ENCODE measurements at places on chromosomes 7 and 10. TPM values are rescaled to one million over a fixed set of nuclear protein-coding genes. Genes with fewer than 3 reads are reported as not detected.
A peak's percentile ranks its signal among the peaks of the same experiment; 100 is the strongest.

DNA sequence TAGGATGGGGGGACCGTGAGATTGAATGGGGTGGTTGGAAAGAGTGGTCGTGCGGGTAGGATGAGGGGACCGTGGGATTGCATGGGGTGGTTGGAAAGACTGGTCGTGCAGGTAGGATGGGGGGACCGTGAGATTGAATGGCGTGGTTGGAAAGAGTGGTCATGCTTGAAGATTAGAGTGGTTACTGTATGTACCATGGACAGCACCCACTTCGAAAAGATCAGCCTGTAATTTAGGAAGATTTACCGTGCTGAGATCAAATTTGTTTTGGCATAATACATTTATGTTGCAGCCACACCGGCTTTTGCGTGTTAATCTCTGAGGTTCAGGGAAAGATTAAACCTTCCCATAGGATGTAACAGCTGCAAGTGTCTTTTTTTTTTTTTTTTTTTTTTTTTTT lies 495.2 kb upstream of the ADARB2 start:
- no peak overlapping the region for H3K27ac ChIP-seq
- DNase-seq = no peak
- no peaks in the 10 kb centered on the region for H3K36me3 ChIP-seq
- no peak overlapping the region for H3K4me3 ChIP-seq
- H3K4me1 ChIP-seq = no peaks in the 10 kb centered on the region

DNA sequence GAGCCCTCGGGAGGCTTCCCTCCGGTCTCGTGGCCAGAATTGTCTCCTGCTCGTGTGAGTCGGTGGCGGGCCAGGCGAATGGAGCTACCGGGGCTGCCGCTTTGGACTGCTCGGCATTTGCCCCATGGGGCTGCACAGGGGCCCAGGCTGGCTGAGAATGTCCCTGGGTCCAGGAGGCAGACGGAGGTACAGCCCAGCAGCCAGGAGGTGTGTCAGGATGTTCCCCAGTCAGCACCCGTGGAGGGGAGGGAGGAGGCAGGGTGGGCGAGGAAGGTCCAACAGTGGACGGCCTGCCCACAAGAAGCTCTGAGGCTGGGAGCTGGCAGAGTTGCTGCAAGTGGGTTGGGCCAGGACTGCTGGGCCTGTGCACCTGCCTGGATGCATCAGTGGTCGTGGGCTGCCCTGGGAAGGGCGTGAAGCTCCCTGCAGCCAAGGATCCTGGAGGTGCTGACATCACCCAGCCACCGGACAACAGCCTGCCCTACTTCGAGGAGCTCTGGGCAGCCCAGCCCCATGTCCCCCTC lies 46.4 kb downstream of the PDGFA start:
- no peak for DNase-seq
- no peaks in the 10 kb centered on the region for H3K27me3 ChIP-seq
- no peaks in the 10 kb centered on the region for H3K36me3 ChIP-seq
- no peak overlapping the region for H3K4me3 ChIP-seq
- H3K4me1 ChIP-seq = no peaks in the 10 kb centered on the region

DNA sequence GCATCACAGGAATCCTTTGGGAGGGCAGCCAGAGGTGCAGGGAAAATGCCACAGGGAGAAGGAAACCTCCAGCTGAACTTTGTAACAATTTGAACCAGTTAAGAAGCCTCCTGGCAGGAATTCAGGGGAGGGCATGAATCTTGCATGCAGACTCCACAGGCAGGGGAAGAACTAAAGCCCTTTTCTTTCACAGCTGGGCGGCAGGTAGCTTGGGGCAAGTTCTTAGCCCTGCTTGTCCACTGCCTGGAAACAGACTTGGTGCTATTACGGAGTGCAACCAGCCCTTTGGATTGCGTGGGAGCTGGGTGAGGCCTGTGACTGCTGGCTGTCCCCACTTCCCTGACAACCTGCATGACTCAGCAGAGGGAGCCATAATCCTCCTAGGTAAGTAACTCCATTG lies 51.7 kb upstream of the ADAM12 start:
- no peak overlapping the region for H3K4me3 ChIP-seq
- DNase-seq = no peak
- no peaks in the 10 kb centered on the region for H3K4me1 ChIP-seq
- no peaks in the 10 kb centered on the region for H3K27me3 ChIP-seq
- no peaks in the 10 kb centered on the region for H3K36me3 ChIP-seq
- H3K27ac ChIP-seq = no peak overlapping the region

DNA sequence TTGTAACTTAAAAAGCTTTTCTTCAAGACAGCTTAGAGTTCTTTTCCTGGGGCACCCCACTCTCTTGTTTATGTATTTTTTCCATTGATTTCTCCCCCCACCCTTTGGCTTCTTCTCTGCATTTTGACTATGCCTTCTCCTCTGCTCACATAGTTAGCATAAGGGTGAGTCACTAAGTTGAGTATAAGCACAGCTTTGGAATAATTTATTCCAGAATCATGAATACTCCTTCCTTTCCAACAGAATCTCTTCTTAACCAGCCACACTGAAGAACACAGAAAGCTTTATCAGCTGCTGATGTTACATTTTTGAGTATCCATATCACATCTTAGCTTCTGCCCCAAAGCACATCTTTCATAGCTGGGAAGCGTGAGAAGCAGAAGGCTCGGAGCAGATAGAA lies 449.5 kb upstream of the MKI67 start:
- no peak for DNase-seq
- H3K27ac ChIP-seq = no peak overlapping the region
- no peaks in the 10 kb centered on the region for H3K27me3 ChIP-seq
- H3K36me3 ChIP-seq = no peaks in the 10 kb centered on the region
- H3K4me1 ChIP-seq = peaks cover 8% of the 10 kb centered on the region

GRCh38 chr10:76175533-76176165 lies 744.2 kb downstream of the LRMDA start:
- H3K27me3 ChIP-seq = no peaks in the 10 kb centered on the region
- no peak overlapping the region for H3K4me3 ChIP-seq
- no peak for DNase-seq
- peaks cover 4% of the 10 kb centered on the region for H3K4me1 ChIP-seq

- no peaks in the 10 kb centered on the region for H3K36me3 ChIP-seq
- H3K4me3 ChIP-seq = no peak overlapping the region
- H3K4me1 ChIP-seq = no peaks in the 10 kb centered on the region
- H3K27me3 ChIP-seq = no peaks in the 10 kb centered on the region
- peak; percentile 49 for DNase-seq
Measured at GRCh38 chr10:28431139-28431538, 101.8 kb upstream of the WAC start.

DNA sequence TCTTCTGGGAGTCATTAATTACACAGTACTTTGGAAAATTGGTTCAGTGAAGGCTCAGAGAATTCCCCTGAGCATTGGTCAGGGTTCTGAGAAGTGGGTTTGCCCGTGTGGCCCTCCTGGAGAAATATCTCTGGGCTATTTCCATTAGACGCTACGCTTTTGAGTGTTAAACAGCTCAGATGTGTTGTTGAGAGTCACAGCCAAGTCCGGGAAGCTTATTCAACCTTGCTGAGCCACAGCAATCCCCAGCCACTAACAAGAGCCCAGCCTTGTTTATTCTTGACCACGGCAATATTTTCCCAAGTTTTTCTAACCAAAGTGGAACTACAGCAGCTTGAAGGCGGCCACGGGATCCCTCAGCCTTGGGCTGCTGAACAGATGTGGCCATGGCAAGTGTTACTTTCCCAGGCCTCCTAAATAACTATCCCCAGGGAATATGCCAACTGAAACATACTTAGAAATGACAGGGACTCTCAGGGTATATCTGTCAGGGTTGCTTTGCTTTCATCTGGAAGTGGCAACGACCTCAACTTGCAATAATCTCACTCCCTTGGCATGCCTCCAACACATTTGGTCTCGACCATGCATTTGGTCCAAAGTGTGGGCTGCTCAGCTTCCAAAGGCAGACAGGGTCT lies 214.7 kb downstream of the EMX2 start:
- H3K36me3 ChIP-seq = no peaks in the 10 kb centered on the region
- DNase-seq = no peak
- H3K4me3 ChIP-seq = no peak overlapping the region
- H3K27ac ChIP-seq = no peak overlapping the region
- no peaks in the 10 kb centered on the region for H3K27me3 ChIP-seq

DNA sequence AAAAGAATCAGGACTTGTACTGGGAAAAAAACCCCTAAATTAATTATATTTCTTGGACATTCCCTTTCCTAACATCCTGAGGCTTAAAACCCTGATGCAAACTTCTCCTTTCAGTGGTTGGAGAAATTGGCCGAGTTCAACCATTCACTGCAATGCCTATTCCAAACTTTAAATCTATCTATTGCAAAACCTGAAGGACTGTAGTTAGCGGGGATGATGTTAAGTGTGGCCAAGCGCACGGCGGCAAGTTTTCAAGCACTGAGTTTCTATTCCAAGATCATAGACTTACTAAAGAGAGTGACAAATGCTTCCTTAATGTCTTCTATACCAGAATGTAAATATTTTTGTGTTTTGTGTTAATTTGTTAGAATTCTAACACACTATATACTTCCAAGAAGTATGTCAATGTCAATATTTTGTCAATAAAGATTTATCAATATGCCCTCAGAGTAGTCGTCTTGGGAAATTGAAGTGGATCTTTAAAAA lies 6.6 kb downstream of the EMX2 start:
- no peaks in the 10 kb centered on the region for H3K36me3 ChIP-seq
- H3K4me3 ChIP-seq = no peak overlapping the region

- no peaks in the 10 kb centered on the region for H3K27me3 ChIP-seq
- no peaks in the 10 kb centered on the region for H3K36me3 ChIP-seq
- no peak for DNase-seq
- 0 out of 2 replicates have a peak, but pooled peaks cover 3% of the 10 kb centered on the region for H3K4me1 ChIP-seq
- no peak overlapping the region for H3K4me3 ChIP-seq
Measured at GRCh38 chr7:40419806-40420205, 285.0 kb downstream of the SUGCT start.

DNA sequence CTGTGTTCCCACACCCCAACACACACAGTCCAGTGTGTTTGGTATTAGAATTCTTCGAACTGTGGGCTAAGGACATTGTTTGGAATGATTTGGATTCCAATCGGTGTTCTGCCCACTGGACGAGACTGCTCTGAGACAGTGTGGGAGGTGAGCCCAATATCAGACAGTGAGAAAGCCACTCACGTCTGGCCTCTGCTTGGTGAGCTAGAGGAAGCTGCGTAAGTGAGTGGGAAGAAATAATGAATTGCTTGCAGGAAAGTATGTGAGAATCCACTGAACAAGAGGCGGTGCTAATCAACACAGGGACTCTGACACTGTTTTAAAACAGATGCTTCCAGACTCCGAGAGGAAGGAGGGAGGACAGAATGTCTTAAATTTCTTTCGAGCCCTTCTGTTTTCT lies 675.0 kb upstream of the ANKRD30A start:
- H3K27me3 ChIP-seq = 0 out of 2 replicates have a peak, but pooled peaks cover 2% of the 10 kb centered on the region
- H3K4me1 ChIP-seq = peaks cover 7% of the 10 kb centered on the region
- H3K36me3 ChIP-seq = no peaks in the 10 kb centered on the region
- no peak for DNase-seq
- H3K4me3 ChIP-seq = no peak overlapping the region

- no peak overlapping the region for H3K4me3 ChIP-seq
- peaks cover 7% of the 10 kb centered on the region for H3K4me1 ChIP-seq
- no peaks in the 10 kb centered on the region for H3K36me3 ChIP-seq
- H3K27ac ChIP-seq = no peak overlapping the region
- H3K27me3 ChIP-seq = no peaks in the 10 kb centered on the region
- DNase-seq = no peak
Measured at GRCh38 chr10:17210361-17210760, 8.9 kb upstream of the TRDMT1 start.

DNA sequence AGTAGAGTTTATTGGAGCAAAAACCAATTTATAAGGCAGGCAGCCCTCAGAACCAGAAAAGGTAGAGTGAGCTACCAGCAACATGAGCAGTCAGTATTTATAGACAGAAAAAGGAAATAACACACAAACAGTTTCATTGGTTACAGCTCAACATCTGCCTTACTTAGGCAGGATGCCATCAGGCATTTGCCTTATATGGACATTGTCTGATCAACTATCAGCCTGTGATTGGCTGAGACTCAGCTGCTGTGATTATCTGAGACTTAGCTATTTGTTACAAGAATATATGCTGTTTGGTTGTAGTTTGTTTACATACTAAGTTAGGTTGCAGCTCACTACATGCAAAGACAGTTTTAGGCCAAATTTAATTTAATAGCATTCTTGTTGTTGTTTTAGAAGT lies 60.4 kb upstream of the CDK1 start:
- no peak for DNase-seq
- no peaks in the 10 kb centered on the region for H3K4me1 ChIP-seq
- H3K27ac ChIP-seq = no peak overlapping the region
- H3K4me3 ChIP-seq = no peak overlapping the region

- H3K4me3 ChIP-seq = no peak overlapping the region
- H3K27me3 ChIP-seq = no peaks in the 10 kb centered on the region
- no peak overlapping the region for H3K27ac ChIP-seq
- peaks cover 8% of the 10 kb centered on the region for H3K4me1 ChIP-seq
Measured at GRCh38 chr10:51227897-51228713, 153.8 kb downstream of the PRKG1 start.

DNA sequence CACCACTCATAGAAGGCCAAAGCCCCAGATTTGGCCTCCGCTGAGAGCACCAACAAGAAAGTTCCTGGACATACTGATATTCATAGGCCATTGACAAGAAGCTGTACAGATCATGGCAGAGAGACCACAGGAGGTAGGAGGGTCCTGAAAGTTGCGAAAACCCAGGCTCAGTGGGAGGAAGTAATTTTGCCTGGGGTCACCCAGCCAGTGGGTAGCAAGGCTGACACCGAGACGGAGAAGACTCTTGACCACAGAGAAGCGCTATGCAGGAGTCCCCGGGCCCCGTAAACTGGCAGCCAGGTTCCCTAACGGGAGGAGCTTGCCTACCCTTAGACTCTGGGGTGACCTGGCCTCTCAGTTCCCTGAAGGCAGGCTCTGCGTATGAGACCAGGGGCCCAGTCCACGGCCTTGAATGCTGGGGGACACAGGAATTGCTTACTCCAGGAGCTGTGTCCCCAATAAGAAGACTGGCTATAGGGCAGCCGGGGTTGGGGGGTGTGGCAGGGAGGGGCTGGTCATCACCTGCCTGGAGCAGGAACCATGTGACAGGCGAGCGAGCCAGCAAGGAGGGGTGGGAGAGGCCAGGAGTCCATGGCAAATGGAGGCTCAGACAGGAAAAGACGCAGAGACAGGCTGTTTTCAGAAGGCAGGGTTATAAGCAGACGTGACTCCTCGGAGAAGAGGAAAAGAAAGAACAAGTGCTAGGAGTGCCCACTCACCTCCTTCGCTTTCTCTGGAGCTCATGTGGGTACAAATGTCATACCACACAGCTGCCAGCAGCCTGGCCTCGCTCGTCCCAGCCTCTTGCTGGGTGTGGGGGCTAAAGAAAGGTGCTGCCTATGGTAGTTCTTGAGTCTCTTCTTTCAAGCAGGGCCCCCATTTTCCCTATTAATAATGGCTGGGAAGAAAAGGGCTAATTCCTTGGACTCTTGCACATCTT lies 24.6 kb upstream of the NPFFR1 start:
- H3K36me3 ChIP-seq = no peaks in the 10 kb centered on the region
- DNase-seq = no peak
- no peak overlapping the region for H3K27ac ChIP-seq

The AS3MT gene
- total RNA-seq = 10.4 TPM

The KIFBP gene
- total RNA-seq = 34.1 TPM

The HOXA4 gene
- total RNA-seq = not detected

The RELN gene
- 0.02 TPM for total RNA-seq

The AKR1C4 gene
- total RNA-seq = not detected

The ADAM22 gene
- 17.9 TPM for total RNA-seq

The OPN1SW gene
- total RNA-seq = not detected

The PUS7 gene
- 65.2 TPM for total RNA-seq

The MPP7 gene
- total RNA-seq = 9.8 TPM
